ENCODE measurements at places on chromosomes 2 and 18.

DNA sequence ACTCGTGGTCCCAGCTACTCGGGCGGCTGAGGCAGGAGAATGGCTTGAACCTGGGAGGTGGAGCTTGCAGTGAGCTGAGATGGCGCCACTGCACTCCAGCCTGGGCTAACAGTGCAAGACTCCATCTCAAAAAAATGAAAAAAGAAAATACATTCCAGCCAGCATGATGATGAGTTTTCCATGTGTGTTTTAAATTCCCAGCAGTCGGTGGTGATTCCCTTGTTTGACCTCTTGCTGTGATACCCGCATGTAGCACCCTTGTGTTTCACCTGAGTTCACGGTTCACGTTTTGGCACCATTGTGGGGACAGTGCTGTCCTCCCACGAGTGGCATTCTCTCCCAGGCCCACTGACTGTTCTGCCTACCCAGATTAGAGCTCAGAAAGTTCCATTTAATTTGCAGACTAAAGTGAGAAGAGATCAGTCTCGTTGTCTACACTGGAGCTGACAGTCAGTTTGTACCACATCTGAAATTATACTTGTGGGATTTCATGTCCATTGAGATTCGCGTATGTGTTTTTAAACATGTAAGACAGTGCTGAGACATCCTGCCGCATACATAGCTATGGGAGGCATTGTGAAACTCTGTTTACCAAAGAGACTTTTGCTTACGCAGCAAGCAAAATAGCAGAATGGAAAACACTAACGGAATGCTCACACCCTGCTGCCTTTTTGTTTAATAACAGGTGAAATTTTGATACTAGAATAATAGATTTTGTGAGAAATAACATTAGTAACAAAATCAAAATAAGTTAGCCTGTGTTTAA lies 157.1 kb downstream of the GBX2 start:
- DNase-seq = no peak

DNA sequence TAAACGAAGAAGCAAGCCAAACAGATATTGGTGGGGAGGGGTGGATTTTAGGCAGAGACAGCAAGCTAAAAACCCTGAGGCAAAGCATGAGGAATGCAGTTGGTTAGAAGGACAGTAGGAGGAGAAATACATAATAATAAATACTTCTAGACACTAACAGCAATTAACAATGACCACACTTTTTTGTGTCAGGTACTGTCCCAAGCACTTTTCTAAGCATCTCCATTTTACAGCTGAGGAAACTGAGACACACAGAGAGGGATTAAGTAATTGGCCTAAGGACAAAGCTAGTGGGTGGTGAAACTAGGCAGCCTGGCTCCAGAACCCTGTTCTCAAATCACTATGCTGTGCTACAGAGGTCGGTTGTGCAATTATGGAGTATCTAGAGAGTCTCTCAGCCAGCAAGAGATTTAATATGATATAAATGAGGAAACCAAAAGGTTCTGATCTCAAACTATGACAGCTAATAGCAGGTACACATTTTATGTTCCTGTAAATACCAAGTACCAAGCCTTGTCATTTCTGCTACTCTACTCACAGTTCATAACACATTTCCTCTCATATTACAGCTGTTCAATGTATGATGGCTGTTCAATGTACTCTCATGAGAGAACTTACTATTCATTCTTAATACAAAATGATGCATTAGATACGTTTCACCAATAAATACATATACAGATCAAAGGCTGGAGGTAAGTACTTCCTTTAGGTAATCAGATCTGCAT lies 5.3 kb downstream of the MAP4K3 start:
- DNase-seq = no peak

DNA sequence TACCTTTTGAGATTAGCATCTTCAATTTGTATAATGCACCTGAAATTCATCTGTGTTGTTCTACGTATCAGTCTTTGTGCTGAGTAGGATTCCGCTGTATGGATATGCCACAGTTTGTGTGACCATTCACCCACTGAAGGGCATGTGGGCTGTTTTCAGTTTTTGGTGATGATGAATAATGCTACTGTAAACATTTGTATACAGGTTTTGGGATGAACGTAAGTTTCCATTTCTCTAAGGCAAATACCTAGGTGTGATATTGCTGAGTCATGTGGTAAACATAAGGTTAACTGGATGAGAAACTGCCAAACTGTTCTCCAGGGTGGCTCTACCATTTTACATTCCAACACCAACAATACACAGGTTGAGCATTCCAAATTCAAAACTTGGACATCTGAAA lies 35.1 kb downstream of the CABYR start:
- DNase-seq = no peak

DNA sequence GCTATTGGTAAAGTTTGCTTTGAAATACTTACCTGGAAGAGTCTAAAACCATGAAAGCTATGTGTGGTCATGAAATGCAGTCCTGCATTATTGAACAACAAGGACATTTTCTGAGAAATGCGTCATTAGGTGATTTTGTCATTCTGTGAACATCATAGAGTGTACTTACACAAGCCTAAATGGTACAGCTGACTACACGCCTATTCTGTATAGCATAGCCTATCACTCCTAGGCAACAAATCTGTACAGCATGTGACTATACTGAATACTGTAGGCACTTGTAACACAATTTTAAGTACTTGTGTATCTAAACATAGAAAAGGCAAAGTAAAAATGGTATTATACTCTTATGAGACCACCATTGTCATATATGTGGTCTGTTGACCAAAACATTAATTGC lies 8.1 kb downstream of the FAM171B start:
- no peak for DNase-seq

GRCh38 chr2:1591461-1591770 lies 152.9 kb downstream of the PXDN start:
- no peak for DNase-seq

DNA sequence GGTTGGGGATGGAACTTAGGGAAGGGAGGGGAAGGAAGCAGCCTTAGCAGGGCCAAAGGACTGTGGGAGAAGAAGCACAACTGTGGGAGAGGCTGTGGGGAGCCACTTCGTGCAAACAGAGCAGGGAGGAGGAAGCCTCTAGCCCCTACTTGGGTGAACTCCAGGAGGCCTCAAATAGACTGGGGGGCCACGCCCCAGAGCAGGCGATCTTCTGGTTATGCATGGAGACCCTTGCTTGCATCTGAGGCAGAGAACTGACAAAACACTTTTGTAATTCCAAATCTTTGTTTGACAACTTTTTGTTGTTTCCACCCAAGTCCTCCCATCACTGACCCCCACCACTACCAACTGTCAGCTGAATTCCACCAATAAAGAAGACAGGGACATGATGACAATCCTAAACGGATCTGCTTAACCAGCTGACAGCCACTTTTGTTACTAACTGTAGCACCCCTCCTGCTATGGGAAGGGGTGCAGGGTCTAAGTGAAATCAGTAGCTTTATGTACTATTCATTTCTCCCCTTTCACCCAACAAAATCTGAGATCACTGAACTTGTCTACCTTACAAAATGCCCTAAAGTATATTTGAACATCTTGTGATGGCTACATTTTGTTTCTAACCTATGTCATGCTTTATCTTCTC lies 80.5 kb upstream of the CPO start:
- no peak for DNase-seq

DNA sequence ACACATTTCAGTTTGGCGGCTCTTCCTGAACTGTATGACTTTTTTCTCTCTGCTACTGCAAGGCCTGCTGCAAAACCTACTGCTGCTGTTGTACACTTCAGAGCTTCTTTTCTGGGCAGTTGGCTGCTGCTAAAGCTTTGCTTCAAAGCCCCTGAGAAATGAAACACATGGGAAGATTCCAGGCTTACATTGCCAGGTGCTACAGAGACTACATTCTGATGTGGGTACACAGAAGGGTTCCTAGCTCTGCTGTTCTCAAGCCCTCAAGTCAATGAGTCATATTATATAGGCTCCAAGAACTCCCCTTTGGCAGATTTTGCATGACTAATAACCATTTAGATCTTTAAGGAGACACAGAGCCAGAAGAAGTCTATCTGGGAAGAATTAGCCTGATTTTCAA lies 12.9 kb upstream of the PGAP1 start:
- DNase-seq = no peak

DNA sequence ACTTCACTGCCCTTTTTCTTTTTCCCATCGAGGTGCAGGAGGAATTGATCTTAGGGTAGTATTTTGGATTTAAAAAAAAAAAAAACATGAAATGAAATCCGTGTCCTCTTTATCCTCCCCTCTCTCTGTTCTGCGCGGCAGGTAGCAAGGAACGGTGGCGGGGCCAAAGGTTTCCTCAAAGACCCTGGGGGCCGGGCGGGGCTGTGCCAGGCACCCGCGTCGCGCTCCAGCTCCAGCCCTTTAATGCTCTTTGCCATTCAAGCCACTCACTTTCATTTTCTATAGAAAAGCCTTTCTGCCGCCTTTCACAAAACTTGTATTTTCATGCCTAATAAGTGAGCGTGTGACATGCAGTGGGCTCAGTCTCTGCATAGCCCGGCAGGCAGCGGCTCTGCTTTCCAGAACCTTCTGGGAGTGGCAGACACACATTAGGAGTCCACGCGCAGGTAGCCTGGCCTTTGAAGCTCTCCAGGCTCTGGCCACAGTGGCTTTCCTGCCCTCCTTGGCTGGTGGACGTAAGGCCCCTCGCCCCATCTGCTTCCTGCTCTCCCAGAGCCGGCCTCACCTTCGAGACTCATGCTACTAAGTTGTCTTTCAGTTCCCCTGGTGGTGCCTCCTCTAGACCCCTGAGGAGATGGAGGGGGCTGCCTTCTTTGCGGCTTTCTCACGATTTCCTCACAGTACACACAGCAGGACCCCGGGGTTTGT lies 41.7 kb downstream of the AGAP1 start:
- DNase-seq = no peak

GRCh38 chr18:79983253-79983652 lies 5.1 kb downstream of the TXNL4A start:
- no peak for DNase-seq

DNA sequence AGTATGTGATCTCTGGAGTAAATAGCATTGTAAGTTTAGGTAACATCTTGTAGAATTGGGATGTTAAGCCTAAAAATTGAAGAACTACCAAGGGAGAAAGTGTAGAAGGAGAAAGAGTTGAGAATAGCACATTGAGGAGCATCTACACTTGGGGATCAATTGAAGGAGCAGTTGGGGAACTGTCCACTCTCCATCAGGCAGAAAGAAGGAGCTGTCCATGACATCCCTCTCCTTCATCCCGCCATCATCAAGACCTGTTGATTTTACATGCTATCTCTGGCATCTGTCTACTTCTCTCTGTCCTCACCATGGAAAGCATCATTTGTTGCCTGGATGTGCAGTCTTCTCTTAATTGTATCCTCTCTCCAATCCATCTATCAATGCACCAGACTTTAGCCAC lies 87.8 kb downstream of the CCDC141 start:
- no peak for DNase-seq

DNA sequence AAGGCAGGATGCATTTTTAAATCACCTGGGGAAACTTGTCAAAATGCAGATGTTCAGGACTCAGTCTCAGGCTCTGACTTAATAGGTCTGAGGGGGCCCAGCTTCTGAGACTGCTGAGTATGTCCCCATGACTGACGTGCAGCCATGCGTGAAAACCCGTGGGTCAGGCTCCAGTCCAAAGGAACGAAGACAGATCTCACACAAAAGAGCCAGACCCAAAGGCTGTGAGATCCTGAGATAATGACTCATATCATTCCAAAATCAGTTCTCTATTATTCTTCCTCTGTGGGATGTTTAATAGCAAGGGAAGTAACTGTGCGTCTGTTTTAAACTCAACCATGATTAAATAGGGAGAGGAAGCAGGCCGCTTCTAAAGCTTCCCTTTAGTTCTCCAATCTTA lies 107.4 kb upstream of the ACAA2 start:
- DNase-seq = no peak

- DNase-seq = no peak
These were observed 74.7 kb downstream of the PSMG2 start for GRCh38 chr18:12777500-12777944.

DNA sequence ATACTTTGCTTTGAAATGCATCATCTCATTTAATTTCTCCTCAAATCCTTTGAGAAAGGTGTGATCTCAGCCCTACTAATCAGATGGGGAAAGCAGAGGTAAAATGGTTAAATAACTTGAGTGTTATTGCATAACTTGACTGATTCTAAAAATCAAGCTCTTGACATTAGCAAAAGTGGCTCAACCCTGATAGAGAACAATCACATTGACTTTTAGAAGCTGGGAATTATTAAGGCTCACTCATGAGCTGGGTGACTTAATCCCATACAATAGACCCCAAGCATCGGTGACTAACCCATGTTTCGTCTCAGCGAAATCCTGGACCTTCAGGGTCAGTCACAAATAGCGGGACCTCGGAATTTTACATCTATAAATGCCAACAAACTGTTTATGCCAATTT lies 378.9 kb downstream of the NBAS start:
- DNase-seq = no peak

- DNase-seq = no peak
These were observed 9.1 kb downstream of the GPR155 start for GRCh38 chr2:174477759-174478158.

DNA sequence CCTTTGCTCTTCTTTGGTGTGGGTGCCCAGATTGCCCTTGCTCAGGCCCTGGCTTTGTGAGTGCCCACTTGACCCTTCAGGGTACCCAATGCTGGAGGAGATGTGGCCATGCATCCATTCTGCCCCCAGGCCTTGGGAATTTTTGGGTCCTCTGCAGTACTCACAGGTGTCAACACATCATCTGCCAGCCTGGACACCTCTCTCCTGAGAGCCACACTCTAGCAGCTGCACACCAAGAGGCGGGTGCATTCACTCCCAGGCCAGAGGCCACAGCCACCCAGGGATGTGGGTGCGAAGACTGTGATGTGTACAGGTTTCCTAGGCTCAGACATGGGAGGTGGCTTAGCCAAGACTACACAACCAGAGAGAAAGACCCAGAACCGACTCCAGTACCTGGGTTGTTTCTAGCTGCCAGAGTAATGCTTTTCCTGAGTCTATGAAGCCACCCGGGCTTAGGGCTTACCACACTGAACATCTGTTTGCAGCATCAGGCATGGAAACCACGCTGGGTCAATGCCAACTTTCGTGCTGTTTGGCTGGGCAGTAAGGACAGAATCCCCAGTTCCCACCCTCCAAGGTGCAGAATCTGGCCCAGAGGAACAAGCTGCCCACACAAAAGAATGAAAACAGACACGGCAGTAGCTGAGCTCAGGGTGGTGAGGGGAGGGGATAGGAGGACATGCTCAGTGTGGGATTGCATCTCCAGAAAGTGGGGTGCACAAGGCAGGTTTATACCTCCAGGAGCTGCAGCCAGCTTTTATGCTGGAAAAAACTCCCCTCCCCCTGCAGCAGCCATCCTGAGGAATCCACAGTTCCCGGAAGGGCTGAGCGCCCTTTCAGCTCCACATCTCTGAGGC lies 40.1 kb downstream of the KCNF1 start:
- no peak for DNase-seq

GRCh38 chr18:3717376-3718025 lies 267.5 kb downstream of the TGIF1 start:
- no peak for DNase-seq

GRCh38 chr18:12317664-12318333 lies 9.8 kb downstream of the TUBB6 start:
- no peak for DNase-seq

- no peak for DNase-seq
These were observed 43.6 kb downstream of the SETBP1 start for GRCh38 chr18:44724105-44724778.

- no peak for DNase-seq
These were observed 283.6 kb downstream of the DYSF start for GRCh38 chr2:71736986-71737385.

- peak; percentile 43 for DNase-seq
These were observed 403 bp downstream of the TMEM127 start for GRCh38 chr2:96265349-96265839.
